Activated T-cell treated with anti-CD3 and anti-CD28 coated beads for 1 hour (primary cell): ENCODE measurements at places on chromosomes 16 and 17.

GRCh38 chr16:58099956-58100300, 29.3 kb downstream of the CFAP20 start:
- DNase-seq: no peak

DNA sequence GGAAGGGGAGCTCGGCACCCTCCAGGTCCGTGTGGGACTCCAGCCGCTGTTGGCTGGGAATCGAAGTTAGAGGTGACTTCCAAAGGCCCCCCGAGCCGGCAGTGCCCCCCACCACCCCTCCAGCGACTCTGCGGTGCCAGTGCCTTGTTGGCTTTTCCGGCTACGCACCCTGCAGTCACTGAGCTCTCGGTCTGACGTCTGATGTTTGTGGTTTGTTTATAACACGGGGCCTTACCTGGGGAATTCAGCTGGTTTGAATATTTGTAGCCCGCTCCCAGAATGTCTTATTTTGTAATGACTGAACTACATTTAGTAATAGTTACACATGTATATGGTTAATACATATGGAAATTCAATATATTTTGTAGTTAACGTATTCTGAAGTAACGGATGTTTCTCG, 7.1 kb upstream of the BAIAP3 start:
- DNase-seq: no peak

- no peak for DNase-seq
Measured at GRCh38 chr16:82368041-82368440, 198.0 kb upstream of the MPHOSPH6 start.

- peak; percentile 36 for DNase-seq
Measured at GRCh38 chr17:36148559-36149295, 27.7 kb downstream of the TBC1D3B start.

DNA sequence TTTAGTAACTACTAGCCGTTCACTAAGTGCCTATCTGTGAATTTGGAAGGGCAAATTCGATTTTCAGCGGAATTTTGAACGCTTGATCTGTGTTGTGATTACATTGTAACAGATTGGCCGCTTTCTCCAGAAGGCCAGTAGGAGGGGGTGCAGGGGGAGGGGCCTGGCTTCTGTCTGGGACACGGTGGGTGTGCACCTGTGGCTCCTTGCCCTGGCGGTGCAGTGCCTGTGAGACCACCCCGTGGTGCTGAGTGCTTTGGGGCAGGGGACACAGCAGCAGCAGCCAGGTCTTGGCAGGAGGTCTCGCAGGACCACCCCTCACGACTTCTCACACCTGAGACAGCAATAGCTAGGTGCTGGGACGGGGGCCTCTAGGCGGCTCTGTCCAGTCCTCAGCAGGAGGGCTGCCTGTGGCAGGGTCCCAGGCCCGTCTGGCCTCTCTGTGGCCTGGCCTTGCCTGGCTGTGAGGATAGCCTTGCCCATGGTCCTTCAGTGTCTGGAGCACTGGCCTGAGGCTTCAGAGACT, 1.8 kb downstream of the UBE2I start:
- DNase-seq: no peak

GRCh38 chr17:36673637-36674277, 72.4 kb downstream of the MRM1 start:
- DNase-seq: no peak

GRCh38 chr17:28505986-28506665, at the start of gene FOXN1:
Gene FOXN1 (plus strand): TSS chr17:28506348. CDS start chr17:28523970, 17,622 bp downstream.
- DNase-seq: no peak

DNA sequence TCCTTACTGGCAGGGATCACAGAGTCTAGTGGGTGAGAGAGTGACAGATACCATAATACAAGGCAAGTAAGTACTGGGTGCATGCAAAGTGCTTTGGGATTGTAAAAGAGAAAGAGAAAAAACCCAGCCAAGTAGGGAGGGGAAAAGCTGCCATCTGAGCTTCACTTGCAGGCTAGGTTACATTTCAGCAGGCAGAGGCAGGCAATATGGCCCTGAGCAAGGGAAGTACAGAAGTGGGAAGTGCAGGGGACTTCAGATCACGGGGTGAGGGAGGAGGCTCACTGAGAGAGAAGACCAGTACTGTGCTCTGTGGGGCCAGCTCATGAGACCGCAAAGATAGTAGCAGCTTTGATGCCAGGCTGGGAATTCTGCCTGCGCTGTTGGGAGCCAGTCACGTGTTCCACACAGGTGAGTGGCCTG, 230.6 kb downstream of the MSI2 start:
- no peak for DNase-seq

GRCh38 chr17:73351764-73352163, 40.0 kb upstream of the CDC42EP4 start:
- DNase-seq: no peak

DNA sequence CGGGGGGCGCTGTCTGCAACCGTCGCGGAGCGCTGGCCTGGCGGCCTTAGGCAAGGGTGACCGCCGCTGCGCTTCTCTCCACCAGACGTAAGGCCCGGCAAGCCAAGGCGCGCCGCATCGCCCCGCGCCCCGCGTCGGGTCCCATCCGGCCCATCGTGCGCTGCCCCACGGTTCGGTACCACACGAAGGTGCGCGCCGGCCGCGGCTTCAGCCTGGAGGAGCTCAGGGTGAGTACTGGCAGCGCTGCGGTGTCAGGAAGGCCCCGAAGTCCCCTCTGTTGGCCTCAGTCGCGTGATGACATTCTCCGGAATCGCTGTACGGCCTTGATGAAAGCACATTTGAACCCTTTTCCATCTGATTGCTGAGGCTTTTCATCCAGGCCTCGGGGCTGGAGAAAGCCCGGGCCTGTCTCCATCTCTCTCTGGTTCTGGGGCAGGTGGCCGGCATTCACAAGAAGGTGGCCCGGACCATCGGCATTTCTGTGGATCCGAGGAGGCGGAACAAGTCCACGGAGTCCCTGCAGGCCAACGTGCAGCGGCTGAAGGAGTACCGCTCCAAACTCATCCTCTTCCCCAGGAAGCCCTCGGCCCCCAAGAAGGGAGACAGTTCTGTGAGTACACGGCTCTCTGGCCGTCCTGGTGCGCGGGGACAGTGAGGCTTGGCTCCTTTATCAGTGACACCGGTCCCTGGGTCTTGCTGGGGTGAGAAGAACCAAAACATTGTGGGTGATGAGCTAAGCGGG, 831 bp downstream of the RPL13 start:
- DNase-seq: no peak

GRCh38 chr17:30599428-30600059, 122.3 kb downstream of the GOSR1 start:
- no peak for DNase-seq

- DNase-seq: no peak
Measured at GRCh38 chr16:49608779-49609178, 235.2 kb downstream of the C16orf78 start.

DNA sequence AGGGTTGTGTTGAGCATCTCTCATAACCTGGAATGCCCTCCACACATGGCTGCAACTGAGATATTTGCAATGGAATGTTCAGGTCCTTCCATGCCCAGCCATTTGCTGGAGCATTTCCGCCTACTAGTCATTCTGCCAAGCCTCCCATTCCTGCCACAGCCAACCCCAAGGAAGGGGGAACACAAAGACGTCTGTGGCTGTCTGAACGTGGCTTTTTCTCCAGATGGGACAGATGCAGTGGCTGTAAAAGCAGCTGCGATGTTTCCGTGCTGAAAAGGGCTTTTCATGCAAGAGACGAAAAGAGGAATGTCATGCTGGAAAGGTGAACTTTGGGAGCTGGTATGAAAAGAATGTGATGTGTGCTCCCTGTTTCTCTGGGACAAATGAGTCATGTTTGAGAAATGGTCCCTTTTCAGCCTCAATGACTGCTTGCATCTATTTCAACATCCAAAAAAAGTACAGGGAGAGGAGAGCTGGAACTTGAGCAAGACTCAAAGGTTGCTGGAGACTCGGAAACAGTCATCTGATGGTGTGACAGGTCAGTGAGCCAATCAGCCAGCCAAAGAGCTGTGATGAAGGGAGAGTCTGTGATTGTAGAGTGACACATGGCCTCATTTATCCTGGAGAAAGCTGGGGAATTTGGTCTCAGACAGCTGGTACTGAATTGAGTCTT, 208.9 kb downstream of the SHISA9 start:
- no peak for DNase-seq

GRCh38 chr17:68955181-68955841, at the start of gene ABCA8:
Gene ABCA8 (minus strand): TSS chr17:68955392. CDS start chr17:68942034, 13,358 bp downstream.
- DNase-seq: no peak

DNA sequence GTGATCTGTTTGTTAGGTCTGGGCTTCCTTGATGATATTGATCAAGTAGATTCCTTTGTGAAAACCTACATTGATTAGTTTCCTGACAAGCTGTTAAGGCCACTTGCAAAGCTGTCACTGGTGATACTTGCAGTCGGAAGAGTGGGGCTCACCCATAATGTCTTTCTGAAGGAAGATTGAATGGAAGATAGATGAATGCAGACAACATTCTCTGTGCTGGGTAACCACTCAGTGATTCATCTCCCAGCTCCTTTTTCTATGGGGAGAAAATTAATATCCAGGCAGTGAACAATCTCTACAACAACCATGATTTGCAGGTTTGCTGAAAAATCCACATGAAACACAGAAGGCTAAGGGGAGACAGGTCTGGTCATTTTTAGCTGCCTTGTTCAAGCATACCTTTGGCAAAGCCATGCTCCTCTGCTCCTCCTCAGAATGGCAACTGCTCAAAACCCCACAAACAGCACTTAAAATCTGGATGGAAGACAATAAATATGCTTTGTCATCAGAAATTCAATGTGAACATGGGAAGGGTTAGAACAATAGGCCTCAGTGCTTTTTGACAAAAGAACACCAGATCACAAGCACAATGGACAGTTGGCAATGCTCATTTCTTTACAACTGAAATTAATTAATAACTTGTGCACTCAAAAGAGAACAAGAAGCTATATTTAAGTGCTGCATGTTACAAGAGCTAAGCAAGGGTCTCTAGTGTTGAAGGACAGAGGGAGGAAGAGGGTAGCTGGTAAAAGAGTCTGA, 495.4 kb downstream of the TOX3 start:
- no peak for DNase-seq

DNA sequence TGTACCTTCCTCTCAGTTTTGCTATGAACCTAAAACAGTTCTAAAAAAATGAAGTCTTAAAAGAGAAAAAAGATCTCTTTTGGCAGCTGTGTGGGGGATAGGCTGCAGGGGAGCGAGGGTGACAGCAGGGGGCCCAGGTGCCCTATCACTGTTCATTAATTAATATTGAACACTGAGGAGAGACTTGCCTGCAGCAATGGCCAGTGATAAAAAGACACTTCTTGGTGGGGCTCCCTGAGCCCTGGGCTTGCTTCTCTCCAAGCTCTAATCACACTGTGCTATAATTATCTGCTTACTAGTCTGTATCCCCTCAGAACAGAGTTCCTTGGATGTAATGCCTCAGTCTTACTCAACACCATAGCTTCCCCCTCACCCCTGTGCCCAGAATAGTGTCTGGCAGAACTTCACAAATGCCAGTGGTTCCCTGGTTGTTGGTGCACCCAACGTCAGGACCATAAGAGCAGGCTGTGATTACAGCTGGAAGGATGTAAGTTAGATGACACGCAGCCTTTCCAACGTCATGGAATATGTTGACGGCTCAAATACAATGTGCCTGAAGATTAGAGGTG, 52.0 kb upstream of the IRX6 start:
- DNase-seq: no peak

DNA sequence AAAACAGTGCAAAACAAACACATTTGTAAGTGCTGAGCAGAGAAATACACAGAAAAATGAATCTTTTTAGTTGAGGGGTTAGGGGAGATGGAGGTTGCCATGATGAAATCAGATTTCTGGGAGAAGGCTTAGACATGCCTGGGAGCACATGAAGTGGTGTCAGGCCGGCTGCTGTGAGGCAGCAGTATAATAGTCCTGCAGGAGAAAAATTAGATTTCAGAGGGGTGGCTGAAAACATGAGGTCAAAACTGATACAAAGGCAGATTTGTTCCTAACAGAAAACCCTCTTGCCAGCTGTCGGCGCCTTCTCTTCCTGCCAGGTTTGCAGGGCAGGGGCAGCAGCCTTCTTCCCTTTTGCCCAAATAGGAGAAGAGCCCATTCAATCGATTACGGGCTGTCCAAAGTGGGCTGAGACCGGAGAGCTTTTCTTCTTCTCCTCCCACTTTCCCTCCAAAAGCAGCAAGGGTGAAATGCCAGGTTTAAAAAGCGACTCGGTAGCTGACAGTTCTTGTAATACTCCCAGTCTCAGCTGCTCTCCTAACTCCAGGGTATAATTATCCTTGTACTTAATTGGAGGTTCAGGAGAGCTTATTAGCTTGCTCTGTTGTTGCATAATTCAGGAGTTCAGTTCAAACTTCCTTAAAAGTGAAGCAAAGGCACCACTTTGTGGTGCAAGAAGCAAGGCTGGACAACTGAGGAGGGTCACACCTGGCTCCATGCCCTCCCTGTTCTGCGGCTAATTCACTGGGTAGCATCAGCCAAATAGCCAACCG, 80.0 kb downstream of the PCTP start:
- no peak for DNase-seq

- DNase-seq: no peak
Measured at GRCh38 chr16:89828870-89829629, 775 bp downstream of the SPIRE2 start.

DNA sequence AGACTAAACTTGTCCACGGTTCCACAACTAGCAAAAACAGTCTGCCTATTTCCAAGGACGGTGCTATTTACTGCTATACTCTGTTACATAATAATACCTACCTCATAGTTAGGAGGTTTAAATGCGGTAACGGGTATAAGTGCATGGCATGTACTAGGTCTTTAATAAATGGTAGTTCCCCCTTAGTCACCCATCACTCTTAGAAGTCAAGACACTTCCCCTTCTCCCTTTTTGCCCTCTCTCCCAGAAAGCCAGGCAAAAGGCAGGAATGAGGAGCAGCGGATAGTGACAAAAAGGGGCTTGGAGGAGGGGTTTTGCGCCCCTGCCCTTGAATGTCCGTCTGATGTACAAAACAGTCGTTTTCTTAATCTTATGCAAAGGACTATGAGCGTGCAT, 1.1 kb upstream of the LSM12 start:
- no peak for DNase-seq

DNA sequence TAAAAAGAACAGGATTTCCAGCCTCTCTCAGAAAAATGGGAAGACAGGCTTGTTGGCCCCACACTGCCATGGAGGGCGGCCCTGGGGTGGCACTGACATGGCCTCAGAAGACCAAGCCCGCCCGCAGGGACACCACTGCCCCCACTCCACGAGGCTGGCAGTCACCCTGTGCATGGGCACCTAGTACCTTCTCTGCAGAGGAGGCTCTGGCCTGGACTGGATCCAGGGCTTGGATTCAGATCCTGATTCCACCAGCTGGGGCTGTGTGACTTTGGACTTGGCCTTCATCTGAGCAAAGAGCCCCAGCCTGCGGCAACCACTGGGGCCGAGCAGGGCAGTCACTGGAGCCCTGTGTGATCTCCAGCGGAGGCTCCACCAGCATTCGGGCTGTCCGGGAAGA, 16.8 kb upstream of the FASN start:
- DNase-seq: no peak

DNA sequence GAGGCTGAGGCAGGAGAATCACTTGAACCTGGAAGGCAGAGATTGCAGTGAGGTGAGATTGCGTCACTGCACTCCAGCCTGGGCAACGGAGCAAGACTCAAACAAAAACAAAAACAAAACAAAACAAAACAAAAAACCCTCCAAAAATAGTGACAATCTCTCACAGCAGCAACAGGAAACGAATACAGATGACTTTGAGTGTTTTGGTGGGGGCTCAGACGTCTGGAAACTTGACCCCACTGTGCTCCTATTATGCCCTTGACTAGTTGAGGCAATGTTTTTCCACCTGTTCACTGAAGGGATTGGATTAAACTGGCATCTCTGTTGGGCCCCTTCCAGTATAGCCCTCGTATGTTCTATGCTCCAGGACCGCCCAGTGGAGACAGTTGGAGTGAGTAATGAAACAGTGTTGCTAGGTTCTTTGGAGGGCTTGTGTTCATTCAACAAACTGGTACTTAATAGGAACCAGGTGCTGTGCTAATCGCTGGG, 167.0 kb downstream of the UTP18 start:
- DNase-seq: no peak
